Kidney capillary endothelial cell (primary cell): ENCODE measurements at places on chromosomes 13 and 19.

DNA sequence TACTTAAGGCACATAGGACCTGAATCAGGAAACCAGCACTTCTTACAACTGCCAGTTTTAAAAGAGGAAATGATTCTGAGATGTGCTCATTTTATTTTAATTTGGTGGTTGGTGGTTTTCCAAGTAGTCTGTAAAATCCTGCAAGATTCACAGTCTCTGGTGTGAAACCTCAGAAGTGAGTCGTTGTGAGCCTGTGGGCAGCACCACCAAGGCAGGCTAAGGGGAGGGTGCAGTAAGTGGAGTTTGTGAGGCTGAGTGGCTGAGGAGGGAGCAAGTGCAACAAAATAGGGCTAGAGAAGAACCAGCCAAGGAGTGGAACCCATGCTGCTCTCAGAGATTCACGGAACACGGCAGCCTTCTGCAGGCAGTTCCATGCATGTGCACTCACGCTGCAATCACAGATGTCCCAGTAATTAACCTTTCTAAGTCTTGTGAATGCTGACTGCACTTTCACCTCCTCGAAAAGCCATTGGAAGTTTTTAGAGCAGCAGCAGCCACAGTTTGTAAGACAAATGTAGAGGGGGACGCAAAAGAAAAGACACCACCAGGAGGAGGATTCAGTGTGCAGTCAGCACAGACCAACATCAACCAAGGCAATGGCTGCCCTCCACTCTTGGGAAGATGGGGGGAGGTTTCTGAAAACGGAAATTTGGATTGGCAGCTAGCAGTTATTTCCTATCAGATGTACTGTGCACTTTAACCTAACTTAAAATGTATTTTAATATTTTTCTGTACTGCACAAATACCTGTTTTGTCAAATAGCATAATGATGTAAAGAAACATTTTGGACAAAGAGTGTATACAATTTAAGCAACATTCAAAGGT lies 44.9 kb downstream of the ESD start:
- no peak for DNase-seq

- no peak for DNase-seq
These were observed 2.4 kb upstream of the HOMER3 start for GRCh38 chr19:18943465-18943864.

DNA sequence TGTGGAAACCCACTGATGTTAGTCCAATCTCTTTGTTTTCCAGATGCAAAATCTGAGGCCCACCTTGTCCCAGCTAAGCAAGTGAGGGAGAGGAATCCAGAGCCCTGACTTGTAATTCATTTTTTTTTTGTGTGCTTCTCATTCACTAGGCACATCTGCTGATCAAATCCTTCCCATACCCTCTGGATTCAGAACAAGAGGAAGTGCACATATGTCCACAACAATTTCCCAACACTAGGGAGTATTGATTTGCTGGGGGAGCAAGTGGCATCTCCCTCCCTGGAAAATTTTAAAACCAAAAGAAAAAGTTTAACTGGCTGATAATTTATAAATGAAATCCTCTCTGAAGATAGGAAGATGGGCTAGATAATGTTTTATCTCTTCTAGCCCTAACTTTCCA lies 94.6 kb upstream of the RFC3 start:
- no peak for DNase-seq

GRCh38 chr19:43628646-43629326 lies 9.4 kb upstream of the ZNF428 start:
- no peak for DNase-seq

DNA sequence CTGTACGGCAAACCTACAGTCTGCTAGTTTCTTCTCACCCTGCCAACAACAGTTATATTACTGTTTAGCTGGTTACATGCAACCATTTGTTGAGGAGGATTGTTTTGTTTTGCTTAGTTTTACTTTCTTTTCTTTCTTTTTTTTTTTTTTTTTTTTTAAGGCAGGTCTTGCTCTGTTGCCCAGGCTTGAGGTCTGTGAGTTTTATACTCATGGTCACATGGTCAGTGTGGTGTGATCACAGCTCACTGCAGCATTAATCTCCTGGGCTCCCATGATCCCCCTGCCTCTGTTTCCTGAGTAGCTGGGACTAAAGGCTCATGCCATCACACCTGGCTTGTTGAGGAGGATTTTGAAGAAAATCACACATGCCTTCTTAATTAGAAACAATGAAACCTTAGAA lies 505.6 kb downstream of the GPC5 start:
- DNase-seq = no peak
